ENCODE measurements at places on chromosomes 6 and 20.

DNA sequence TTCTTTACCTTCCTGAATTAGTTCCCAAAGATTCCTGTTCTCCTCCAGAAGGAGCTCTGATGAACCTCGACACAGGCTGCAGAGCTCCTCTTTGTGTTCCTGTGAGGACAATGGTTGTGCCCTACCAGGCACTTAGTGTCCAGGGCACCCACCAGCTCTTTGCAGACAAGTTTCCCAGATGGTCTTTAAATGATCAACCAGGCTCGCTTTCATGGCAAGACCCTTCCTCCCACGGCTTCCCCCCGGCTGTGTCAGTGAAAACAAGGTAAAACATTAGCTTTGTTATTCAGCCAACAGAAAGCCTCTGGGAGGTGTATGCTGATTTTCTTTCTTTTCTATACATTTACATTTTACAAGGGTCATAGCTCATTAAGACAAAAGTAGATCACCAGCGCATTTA is 32.3 kb upstream of the CNKSR3 start:
- DNase-seq: no peak

- no peak for DNase-seq
Measured at GRCh38 chr6:16058201-16058928, 70.5 kb upstream of the MYLIP start.

DNA sequence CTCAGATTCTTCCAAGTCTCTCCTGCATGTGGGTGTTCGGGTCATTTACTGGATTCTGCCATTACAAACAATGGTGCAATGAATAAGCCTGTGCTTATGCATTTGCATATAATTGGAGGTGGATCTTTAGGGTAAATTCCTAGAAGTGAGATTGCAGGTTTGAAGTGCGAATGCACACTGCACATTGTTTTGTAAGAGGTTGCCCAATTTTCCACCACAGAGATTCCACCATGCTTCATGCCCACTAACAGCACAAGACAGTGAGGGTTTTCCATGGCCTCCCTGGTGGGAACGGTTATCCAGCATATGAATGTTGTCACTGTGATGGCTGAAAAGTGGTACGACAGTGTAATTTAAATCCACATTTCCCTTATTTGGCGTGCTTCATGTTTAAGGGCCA is 178.8 kb upstream of the PMEPA1 start:
- no peak for DNase-seq

DNA sequence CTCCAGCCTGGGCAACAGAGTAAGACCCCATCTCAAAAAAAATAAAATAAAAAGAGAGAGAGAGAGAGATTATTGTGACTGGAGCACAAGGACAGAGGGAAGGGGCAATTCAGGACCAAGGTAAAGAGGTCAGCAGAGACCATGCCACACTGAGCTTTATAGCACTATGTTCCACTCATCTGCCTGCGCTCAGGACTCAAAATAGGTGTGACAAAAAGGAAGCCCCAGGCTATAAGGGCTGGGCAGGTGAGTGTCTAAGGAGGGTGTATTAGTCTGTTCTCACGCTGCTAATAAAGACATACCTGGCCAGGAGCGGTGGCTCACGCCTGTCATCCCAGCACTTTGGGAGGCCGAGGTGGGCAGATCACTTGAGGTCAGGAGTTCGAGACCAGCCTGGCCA is 23.1 kb upstream of the SRSF6 start:
- DNase-seq: no peak
